ENCODE measurements at places on chromosomes 3 and 15.
A peak's percentile ranks its signal among the peaks of the same experiment; 100 is the strongest.

- DNase-seq, result no peak
Observed at GRCh38 chr3:171250444-171250843, 209.8 kb downstream of the TNIK start.

DNA sequence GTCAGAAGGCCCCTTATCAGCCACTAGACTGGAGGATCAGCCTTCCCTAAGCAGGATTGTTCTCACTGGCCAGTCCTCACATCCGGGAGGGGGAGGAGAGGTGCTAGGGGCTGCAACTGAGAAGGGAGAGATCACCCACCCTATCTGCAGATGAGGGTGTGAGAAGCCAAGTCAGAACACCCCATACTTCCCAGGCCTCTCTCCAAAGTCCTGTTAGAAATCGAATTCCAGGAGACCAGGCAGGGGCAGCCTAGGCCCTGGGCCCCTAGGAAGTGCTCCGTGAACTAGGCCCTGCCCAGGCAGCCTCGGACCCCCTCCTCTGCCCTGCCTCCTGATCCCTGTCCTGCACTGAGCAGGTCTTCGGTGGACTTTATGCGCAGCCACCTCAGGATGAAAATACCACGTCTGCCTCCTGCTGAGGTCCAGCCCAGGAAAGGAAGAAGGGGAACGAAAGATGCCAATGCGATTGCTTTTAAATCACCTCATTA is 933 bp downstream of the DZIP1L start:
- no peak for DNase-seq

GRCh38 chr3:100830931-100831330 is 121.6 kb downstream of the TFG start:
- no peak for DNase-seq

- DNase-seq, result peak; percentile 59
Observed at GRCh38 chr3:5205165-5205941, 17.8 kb downstream of the EDEM1 start.

DNA sequence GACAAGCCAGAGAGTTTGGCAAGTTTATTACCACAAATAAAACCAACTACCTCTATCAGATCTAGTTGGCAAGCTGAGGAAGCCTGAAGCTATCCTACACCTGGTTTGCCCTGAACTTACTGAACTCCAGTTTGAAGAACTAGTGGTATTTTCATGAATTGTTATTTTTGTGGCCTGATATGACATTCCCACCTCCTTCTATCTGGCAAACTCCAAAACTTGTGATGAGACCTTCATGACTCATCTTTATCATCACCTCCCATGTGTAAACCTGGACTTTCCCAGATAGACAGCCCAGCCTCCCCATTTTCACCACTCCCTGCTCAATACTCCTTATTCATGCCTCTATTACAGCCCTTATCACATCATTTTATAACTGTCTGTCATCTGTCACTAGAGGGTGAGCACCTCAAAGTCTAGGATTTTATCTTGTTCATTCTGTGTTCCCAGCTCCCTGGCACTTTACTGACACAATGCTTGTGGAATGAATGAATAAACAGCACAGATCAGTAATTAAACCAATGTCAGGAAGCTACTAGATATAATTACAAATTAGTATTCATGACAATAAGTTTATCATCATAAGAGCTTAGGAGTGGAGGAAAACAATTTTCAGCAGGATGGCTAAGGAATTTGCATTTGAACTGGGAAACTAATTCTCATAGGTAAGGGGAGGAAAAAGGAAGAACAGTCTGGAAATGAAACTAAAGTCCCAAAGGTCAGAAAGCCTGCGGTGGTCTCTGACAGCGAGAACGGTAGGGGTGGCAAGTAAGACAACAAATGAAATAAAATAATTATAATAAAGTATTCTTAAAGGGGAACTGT is 13.2 kb upstream of the TRANK1 start:
- DNase-seq, result no peak

GRCh38 chr3:46998121-46998851 is 18.8 kb downstream of the NBEAL2 start:
- peak; percentile 77 for DNase-seq

GRCh38 chr3:16300307-16300706 is 35.3 kb downstream of the OXNAD1 start:
- peak; percentile 25 for DNase-seq

DNA sequence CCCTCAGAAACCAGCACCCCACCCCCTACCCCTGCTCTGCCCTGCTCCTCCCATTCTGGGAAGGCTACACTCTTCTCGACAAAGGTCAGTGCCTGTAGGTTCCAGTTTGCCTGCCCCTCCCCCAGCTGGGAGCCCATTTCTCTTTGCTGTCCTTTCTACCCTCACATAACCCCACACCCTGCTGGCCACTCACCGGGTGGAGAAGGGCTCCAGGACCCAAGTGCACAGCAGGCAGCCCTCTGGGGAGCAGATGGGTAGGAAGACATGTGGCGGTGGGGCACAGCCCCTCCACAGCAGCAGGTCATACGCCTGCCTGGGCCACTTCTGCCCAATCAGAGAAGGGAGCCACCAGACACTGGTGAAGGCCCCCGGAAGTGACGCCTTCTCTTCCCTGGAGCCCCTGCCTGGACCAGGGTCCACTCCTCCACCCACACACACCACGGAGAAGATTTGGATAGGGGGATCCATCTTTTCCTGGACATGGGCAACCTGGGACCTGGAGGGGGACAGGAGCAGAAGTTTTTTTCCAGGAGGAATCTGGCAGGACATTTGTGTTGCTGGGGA is at the start of gene THPO:
Gene THPO, minus strand, starts transcription at position 326 of the 564 bp plus-strand sequence. CDS start 1,948 bp downstream, outside the sequence.
- no peak for DNase-seq

DNA sequence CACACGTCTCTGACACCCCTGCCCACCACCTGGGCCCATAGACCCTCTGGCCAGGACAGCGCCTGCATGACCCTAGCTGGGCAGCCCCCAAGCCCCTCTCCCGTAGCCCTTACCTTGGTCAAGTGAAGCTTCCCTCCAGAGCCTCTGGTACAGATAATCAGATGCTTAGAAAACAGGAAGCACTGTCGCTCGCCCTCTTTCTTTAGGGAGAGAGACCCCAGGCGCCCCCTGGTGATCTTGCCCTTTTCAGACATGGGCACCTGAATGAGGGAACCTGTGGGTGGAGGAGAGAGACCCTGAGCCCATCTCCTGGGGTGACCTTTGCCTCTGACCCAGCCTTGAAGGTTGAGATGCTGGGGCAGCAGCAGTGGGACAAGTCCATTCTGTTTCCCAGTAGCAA is 65.4 kb downstream of the RASGRF1 start:
- no peak for DNase-seq

Measured in GM06990 (cell line).